Stimulated activated CD8-positive, alpha-beta memory T cell treated with anti-CD3 and anti-CD28 coated beads, Interleukin-7, amount 100 ng/mL, for 4 hours (primary cell): ENCODE measurements at places on chromosomes 13 and 19.

GRCh38 chr19:960020-960419, 24.1 kb upstream of the WDR18 start:
- no peak for DNase-seq

DNA sequence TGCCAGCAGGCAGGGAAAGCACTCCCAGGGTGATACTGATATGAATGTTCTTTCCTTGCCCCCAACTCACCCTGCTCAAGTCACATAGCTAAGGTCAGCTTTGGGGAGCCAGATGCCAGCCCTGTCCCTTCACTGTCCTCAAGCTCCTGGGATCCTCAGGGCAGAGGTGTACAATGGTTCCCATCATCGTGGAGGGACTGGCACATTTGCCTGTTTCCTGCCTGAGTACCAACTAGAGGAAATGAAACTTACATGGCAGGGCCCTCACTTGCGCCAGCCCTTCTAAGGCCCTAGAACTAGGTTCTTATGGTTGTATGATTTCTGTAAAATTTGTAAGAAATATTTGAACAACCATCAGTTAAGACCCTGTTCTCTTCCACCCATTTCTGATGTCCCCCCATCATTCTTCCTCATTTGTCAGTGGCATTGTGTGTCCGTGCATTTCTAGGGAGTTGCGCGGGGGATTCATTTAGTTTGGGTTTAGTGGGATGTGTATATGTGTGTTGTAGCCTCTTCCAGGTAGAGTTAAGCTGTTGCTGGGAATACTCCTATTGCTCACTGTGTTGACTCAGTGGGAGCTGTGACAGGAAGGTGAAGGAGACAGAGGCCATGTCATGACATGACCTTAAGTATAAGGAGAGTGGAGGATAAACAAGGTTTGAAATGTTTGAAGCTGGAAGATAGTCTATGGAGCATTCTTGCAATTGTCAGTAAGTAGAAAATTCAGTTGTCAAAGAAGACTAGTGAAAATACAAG, 41.3 kb upstream of the RCBTB2 start:
- DNase-seq, result no peak

DNA sequence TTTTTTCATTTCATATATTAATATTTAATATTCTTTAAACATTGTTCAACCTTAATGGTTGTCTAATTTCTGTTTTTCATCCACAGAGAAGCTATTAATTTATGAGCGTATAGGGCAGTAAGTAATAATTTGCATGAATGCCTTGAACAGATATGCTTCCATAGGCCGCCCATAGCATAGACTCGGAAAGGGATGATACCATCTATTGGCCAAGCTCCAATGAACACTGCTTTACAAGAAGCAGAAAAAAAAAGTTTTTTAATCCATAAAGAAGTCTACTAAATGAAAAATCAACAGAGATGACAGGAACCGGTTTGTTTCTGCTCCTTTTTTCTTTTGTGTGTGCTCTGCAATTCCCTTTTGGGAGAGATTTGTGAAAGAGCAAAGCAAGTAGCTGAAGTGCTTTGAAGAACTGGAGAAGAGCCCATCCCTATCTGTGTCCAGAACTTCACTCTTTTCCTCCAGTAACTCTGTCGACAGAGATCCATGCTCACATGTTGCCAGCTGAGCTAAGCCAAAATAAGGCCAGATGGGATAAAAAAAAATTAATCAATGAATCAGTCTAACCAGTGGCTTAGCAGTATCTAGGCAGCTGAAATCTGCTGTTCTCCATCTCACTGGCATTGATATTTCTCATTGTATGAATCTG, 215.9 kb upstream of the SOX21 start:
- DNase-seq, result no peak

- no peak for DNase-seq
Observed at GRCh38 chr19:19444681-19445155, 39.2 kb downstream of the GATAD2A start.

GRCh38 chr13:64327505-64328194, 2902.5 kb downstream of the PCDH9 start:
- no peak for DNase-seq

DNA sequence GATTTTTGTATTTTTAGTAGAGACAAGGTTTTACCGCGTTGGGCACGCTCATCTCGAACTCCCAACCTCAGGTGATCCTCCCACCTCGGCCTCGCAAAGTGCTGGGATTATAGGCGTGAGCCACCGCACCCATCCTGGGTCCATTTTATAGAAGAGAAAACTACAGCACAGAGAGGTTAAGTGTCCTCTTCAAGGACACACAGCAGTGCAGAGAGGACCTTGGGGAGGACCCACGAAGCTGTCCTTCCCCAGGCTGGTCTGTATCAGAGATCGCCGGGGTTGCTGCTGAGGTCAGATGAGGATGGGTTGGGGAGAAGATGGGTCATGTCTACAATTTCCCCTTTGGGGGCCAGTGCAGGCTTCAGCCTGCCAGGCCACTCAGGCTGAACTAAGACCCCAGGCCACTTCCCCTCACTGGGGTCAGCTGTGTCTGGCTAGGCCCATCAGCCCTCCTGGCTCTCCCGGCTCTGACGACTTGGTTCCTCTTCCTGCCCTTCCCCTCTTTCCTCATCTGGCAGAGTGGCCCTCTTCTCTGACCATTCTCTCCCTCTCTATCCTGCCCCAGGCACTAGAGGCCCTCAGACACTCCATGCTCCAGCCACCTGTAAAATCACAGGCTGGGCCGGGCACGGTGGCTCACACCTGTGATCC, 9.6 kb downstream of the MYO1F start:
- DNase-seq, result no peak

DNA sequence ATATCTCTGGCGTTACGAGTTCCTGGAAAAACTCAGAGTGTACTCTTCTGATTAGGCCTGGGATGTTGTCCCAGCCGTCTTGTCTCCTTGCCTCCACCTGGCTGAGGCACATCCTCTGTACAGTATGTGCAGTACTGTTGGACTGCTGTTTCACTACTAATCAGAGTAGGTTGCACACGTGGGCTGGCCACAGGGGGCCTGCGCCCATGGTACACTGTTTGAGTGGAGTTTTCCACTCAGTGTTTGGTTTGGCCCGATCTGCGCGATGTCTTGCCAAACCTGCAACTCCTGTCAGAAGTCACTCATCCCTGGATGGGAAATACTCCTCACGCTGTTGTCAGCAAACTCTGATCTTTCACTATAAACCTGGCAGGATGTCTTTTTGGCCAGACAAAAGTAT, 189.6 kb upstream of the CSNK1A1L start:
- no peak for DNase-seq

DNA sequence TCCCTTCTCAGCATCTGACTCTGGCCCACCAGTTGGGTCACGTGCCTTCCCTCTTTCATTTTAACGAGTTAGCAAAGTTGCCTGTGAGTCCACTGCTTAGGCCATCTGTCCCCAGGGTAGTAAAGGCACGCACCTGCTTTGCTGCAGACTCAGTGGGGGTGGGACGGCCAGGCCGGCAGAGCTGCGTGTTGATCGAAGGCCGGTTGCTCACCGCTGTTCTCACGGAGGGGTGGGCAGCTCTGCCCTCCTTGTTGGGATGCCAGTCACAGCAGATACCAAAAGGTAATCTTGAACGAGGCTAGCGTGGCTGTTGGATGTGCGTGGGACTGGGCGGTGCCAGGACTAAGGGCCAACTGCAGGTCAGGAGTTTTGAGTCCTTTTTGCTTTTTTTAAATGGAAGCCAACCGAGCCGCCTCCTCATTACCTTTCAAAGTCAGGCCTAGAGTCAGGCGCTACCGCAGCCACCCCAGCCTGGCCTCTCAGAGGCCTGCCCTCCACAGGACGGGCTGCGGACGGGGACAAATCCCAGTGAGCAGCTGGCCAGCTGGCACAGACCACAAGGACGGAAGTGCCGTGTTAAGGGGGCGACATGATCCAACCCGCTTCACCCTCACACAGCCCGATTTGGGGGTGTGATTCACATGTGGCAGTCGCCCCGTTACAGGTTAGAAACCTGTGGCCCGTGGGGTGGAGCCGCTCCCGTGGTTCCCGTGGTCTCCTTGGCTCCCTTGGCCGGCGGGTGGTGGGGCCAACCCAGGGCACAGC, 20.6 kb downstream of the ADPRHL1 start:
- DNase-seq, result no peak

GRCh38 chr13:77969299-77969698, 50.7 kb upstream of the EDNRB start:
- DNase-seq, result no peak

- no peak for DNase-seq
Observed at GRCh38 chr19:49924004-49924880, 4.8 kb upstream of the ATF5 start.

DNA sequence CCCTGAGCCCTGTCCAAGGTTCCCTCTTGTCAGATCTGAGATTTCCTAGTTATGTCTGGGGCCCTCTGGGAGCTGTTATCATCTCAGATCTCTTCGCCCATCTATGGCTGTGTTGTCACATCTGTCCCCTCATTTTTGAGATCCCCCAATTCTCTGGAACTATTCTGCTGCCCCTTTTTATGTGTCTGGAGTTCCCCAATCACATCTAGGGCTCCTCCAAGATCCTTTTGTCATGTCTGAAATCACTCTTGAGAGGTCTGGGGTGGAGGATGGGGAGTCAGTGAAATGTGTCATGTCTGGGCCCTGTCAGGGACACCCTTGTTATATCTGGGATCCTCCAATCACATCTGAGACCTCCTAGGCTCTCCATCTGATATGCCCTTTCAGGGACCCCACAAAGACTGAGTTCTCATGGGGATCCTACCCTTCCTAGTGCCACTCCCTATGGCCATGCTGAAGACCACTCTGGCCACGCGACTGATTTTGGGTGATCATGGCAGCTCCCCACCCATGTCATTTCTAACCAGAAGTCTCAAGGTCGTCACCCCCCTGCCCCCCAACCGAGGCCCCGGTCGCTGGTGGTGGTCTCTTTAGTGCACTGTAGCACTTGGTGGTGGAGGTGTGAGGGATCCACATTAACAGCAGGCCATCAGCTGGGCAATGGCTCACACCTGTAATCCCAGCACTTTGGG, 3.8 kb upstream of the MYBPC2 start:
- no peak for DNase-seq

DNA sequence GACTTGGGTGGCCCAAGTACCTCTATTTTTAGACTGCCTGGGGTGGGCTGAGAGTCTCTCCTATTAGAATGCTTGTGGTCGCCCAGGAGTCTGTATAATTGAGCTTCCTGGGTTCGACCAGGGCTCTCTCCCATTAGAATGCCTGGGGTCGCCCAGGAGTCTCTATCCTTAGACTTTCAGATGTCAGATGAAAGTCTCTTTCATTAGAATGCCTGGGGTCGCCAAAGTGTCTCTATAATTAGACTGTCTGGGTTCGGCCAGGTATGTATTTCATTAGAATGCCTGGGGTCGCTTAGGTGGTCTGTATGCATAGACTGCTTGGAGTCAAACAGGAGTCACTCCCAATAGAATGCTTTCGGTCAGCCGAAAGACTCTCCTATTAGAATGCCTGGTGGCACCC, 1471.7 kb downstream of the UQCRFS1 start:
- no peak for DNase-seq

- DNase-seq, result no peak
Observed at GRCh38 chr13:98285317-98285716, 108.2 kb upstream of the RNF113B start.

- no peak for DNase-seq
Observed at GRCh38 chr13:63741029-63741813, 2325.6 kb upstream of the PCDH20 start.

- DNase-seq, result no peak
Observed at GRCh38 chr13:32317716-32318465, 2.6 kb downstream of the BRCA2 start.

- no peak for DNase-seq
Observed at GRCh38 chr13:31955741-31956140, 75.8 kb upstream of the FRY start.

DNA sequence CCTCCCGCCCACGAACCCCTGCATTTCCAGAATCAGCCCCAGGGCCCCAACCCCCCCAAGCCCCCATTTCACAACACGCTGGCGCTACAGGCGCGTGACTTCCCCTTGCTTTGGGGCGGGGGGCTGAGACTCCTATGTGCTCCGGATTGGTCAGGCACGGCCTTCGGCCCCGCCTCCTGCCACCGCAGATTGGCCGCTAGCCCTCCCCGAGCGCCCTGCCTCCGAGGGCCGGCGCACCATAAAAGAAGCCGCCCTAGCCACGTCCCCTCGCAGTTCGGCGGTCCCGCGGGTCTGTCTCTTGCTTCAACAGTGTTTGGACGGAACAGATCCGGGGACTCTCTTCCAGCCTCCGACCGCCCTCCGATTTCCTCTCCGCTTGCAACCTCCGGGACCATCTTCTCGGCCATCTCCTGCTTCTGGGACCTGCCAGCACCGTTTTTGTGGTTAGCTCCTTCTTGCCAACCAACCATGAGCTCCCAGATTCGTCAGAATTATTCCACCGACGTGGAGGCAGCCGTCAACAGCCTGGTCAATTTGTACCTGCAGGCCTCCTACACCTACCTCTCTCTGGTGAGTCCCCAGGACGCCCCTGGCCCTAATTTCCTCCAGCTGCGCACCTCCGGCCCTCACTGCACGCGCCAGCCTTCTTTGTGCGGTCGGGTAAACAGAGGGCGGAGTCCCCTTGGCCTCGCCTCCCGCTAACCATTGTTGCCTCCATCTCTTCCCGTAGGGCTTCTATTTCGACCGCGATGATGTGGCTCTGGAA, at the start of gene FTL:
FTL (plus strand) TSS at position 270 of the 766 bp plus-strand sequence; CDS start at position 469, 199 bp downstream.
- DNase-seq, result peak; percentile 75

- DNase-seq, result no peak
Observed at GRCh38 chr13:80348314-80348713, 7.4 kb upstream of the SPRY2 start.

- DNase-seq, result no peak
Observed at GRCh38 chr13:94256721-94257120, 222.8 kb downstream of the DCT start.

- DNase-seq, result no peak
Observed at GRCh38 chr19:50896591-50897190, 14.5 kb downstream of the KLK4 start.

DNA sequence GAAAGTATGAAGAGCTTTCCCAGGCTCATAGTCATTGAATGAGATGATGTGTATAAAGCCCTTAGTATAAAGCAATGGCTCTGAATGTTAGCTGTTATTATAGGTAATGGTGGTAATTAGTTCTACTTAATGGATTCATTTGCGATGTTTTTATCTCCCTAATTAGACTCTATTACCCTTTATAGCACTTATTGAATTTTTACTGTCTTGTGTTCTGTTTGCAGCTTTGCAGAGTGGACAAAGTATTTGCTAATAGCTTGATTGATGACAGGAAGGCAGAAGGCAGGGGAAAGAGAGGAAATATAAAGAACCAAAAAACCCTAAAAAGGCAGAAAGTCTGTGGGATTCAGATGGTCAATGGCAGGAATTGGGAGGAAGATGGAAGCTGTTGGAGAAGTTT, 524.4 kb upstream of the SPRY2 start:
- DNase-seq, result no peak

GRCh38 chr13:108305655-108306054, 36.1 kb downstream of the TNFSF13B start:
- no peak for DNase-seq

DNA sequence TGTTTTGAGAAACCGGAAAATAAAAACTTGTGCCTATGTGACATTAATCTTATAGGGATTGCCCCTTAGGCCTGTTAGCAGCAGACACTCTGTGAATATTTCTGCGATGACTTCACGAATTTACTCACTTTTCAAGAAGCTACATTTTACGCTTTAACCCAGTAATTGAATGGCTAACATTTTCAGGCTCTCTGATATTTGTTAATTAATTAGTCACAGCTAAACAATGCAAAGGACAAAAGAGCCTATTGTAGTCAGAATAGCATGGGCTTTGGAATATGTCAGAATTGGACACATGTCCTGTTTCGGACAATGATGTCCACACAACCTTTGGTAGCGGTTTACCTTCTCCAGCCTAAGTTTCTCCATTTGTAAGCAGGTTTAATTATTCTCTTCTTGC, 506.6 kb downstream of the EFNB2 start:
- no peak for DNase-seq
